CD8-positive, alpha-beta memory T cell (primary cell): ENCODE measurements at places on chromosomes 1 and 21. TPM values are rescaled to one million over a fixed set of nuclear protein-coding genes. Genes with fewer than 3 reads are reported as not detected.

The AMY2A gene
- total RNA-seq, result not detected

DNA sequence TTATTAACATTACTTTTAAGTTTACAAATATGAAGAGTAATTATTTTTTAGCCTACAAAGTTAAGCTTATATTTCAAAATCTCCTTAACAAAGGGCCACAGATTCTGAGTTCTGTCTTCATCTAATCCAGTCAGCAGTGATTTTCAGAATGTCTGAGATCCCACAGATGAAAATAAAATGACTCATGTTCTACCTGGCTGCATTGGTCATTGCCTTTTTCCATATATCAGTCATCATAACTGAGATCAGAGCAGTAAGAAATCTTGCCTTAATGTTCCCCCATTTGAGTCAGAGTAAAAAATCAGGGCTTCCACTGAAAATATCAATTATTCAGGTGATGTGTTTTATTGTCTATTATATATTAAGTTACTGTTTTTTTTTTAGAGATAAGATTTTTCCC lies 416.1 kb downstream of the MRPL39 start:
- no peak overlapping the region for H3K27ac ChIP-seq
- no peak overlapping the region for H3K4me3 ChIP-seq

DNA sequence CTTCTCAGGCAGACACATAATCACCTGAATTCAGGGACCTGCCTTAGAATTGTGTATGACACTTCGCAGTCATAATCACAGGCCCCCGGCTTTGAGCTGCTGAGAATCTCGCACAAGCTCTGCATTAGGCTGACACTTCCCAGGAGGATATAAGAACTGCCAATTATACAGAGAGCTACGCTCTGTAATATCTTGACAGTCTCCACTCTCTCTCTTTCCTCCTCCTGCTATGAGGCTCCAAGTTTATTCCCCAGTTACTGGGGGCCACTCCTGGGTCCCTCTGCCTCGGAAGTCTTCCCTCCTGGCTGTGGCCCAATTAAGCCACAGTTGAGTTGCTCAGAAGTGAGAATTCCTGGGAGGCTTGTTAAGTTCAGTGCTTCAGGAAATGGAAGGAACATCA lies 42.7 kb downstream of the EBNA1BP2 start:
- H3K4me1 ChIP-seq, result no peaks in the 10 kb centered on the region
- H3K36me3 ChIP-seq, result no peaks in the 10 kb centered on the region
- H3K27ac ChIP-seq, result no peak overlapping the region

DNA sequence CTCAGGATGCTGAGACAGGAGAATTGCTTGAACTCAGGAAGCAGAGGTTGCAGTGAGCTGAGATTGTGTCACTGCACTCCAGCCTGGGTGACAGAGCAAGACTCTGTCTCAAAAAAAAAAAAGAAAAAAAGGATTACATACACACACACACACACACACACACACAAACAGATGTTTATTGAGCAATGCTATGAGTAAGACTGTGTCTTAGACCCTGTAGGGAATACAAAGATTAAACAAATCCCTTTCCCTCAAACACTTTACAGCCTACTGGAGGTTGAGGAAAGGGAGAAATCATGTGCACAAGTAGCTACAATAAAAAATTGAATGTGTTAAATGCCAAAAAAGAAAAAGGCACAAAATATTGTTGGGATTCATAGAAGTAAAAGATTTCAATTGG lies 58.1 kb downstream of the RPAP2 start:
- H3K27ac ChIP-seq, result no peak overlapping the region
- no peaks in the 10 kb centered on the region for H3K4me1 ChIP-seq
- no peak for DNase-seq
- no peaks in the 10 kb centered on the region for H3K36me3 ChIP-seq
- no peak overlapping the region for H3K4me3 ChIP-seq
- no peaks in the 10 kb centered on the region for H3K27me3 ChIP-seq

- no peak overlapping the region for H3K27ac ChIP-seq
- H3K4me3 ChIP-seq, result no peak overlapping the region
- H3K36me3 ChIP-seq, result no peaks in the 10 kb centered on the region
- H3K4me1 ChIP-seq, result no peaks in the 10 kb centered on the region
Observed at GRCh38 chr1:179779645-179780272, 36.7 kb downstream of the FAM163A start.

- H3K4me1 ChIP-seq, result peaks cover 24% of the 10 kb centered on the region
- peaks cover 60% of the 10 kb centered on the region for H3K27me3 ChIP-seq
- no peaks in the 10 kb centered on the region for H3K36me3 ChIP-seq
- H3K27ac ChIP-seq, result peak overlapping the region; percentile 85
- no peak for DNase-seq
- H3K4me3 ChIP-seq, result peak overlapping the region; percentile 8
Observed at GRCh38 chr1:47227341-47228232, 4.4 kb downstream of the TAL1 start.

The AUNIP gene
- total RNA-seq, result 7.4 TPM

The VWA5B1 gene
- not detected for total RNA-seq

The RASAL2 gene
- 0.07 TPM for total RNA-seq

- H3K27ac ChIP-seq, result no peak overlapping the region
- no peaks in the 10 kb centered on the region for H3K4me1 ChIP-seq
- DNase-seq, result no peak
- no peak overlapping the region for H3K4me3 ChIP-seq
- no peaks in the 10 kb centered on the region for H3K27me3 ChIP-seq
Observed at GRCh38 chr1:186672596-186672995, 7.6 kb downstream of the PTGS2 start.

GRCh38 chr1:208528578-208529240 lies 284.5 kb upstream of the PLXNA2 start:
- no peaks in the 10 kb centered on the region for H3K36me3 ChIP-seq
- DNase-seq, result no peak
- no peak overlapping the region for H3K4me3 ChIP-seq
- no peaks in the 10 kb centered on the region for H3K27me3 ChIP-seq
- no peaks in the 10 kb centered on the region for H3K4me1 ChIP-seq
- no peak overlapping the region for H3K27ac ChIP-seq

- DNase-seq, result no peak
- H3K4me3 ChIP-seq, result no peak overlapping the region
- no peaks in the 10 kb centered on the region for H3K36me3 ChIP-seq
- H3K4me1 ChIP-seq, result no peaks in the 10 kb centered on the region
- no peak overlapping the region for H3K27ac ChIP-seq
- no peaks in the 10 kb centered on the region for H3K27me3 ChIP-seq
Observed at GRCh38 chr1:98733782-98734112, 72.2 kb downstream of the SNX7 start.

- no peaks in the 10 kb centered on the region for H3K4me1 ChIP-seq
- no peaks in the 10 kb centered on the region for H3K27me3 ChIP-seq
- H3K27ac ChIP-seq, result no peak overlapping the region
- no peak for DNase-seq
Observed at GRCh38 chr1:56052041-56052440, 527.3 kb downstream of the PLPP3 start.

GRCh38 chr1:60923389-60924087 lies 158.8 kb upstream of the NFIA start:
- H3K27me3 ChIP-seq, result no peaks in the 10 kb centered on the region
- no peak overlapping the region for H3K27ac ChIP-seq
- H3K36me3 ChIP-seq, result no peaks in the 10 kb centered on the region

- H3K4me1 ChIP-seq, result no peaks in the 10 kb centered on the region
- no peak overlapping the region for H3K4me3 ChIP-seq
- no peaks in the 10 kb centered on the region for H3K36me3 ChIP-seq
- H3K27ac ChIP-seq, result no peak overlapping the region
- no peaks in the 10 kb centered on the region for H3K27me3 ChIP-seq
- DNase-seq, result no peak
Observed at GRCh38 chr1:150118716-150119115, 31.0 kb upstream of the PLEKHO1 start.

DNA sequence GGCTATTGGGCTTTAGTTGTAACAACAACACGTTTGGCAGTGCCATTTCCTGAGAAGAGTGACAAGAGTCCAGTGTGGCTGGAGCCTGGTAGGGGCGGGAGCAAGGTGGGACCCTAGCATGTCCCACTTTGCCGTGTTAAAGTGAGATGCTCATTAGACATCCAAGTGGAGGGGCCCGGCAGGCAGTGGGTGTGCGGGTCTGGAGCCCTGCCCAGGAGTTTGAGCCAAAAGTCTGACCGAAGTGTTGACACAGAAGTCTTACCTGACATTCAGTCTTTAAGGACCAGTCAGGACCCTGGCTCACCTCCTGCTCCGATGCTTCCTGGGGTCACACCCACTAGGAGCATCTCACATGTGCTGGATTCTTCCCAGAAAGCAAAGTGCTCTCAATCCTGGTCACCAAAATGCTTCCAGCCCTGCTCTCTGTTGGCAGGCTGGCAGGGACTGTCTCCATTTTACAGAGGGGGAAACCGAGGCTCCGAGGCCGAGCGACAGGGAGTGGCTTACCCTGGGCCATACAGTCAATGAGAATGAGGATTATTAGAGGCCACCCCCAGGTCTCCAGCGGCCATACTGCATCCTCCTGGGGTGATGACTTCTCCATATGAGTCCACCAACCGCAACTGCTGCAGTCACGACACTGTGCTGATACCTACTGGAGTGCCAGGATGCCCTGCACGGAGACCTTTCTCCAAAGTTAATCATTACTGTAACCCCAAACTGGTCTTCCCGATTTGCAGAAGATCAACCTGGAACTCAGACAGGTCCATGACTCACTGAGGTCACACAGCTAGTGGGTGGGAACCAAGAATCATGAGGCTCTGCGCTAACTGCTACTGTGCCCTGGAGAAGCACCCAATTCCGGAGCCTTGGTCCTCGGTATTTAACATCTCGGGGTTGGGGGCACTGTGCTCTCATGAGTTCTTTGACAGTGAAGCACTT lies 112.7 kb downstream of the PRDM2 start:
- H3K4me1 ChIP-seq, result peaks cover 7% of the 10 kb centered on the region
- H3K27ac ChIP-seq, result no peak overlapping the region
- no peak for DNase-seq
- no peak overlapping the region for H3K4me3 ChIP-seq
- no peaks in the 10 kb centered on the region for H3K27me3 ChIP-seq

DNA sequence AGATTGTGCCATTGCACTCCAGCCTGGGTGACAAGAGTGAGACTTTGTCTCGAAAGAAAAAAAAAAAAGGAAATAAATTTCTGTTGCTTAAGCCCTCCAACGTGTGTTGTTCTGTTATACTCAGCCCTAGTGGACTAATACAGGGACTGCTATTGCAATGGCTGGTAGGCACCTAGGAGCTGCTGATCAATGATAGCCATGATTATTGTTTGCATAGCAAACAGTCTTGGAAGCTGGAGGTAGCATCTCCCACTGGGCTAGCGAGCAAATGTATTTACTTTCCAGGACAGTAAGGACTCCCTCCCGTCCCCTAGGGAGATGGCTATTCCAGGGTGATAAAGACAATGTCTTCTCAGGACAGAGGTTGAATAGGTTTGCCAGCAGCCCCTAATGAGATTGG lies 13.5 kb upstream of the TNFRSF8 start:
- H3K4me3 ChIP-seq, result no peak overlapping the region
- H3K4me1 ChIP-seq, result peaks cover 26% of the 10 kb centered on the region
- H3K36me3 ChIP-seq, result no peaks in the 10 kb centered on the region
- no peak for DNase-seq

The ITLN2 gene
- total RNA-seq, result not detected

The GBP4 gene
- total RNA-seq, result 24.2 TPM

- H3K4me1 ChIP-seq, result no peaks in the 10 kb centered on the region
- DNase-seq, result no peak
- no peak overlapping the region for H3K4me3 ChIP-seq
Observed at GRCh38 chr1:202124142-202124541, 1.4 kb downstream of the GPR37L1 start.

The RHD gene
- not detected for total RNA-seq

GRCh38 chr1:18922319-18922726 lies 20.0 kb upstream of the ALDH4A1 start:
- no peaks in the 10 kb centered on the region for H3K27me3 ChIP-seq
- no peak overlapping the region for H3K4me3 ChIP-seq
- H3K4me1 ChIP-seq, result peaks cover 56% of the 10 kb centered on the region
- no peak for DNase-seq
- peaks cover 15% of the 10 kb centered on the region for H3K36me3 ChIP-seq

DNA sequence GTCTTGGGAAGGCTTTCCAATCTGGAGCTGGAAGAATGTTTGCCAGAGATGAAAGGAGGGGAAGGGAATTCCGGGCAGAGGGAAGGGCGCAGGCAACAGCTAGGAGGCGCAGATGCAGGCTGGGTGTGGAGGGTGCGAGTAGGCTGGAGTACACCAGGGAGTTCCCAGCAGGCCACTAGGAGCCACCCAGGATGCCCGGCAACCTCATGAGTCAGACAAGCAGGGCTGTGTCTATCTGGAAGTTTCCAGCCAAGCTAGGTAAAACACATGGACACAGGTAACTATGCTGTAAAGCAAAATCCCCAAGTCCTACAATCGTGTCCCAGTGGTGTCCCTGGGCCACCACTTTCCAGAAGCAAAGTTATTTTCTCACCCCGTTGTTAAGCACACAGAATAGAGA lies 990 bp upstream of the NBL1 start:
- peak overlapping the region; percentile 58 for H3K4me3 ChIP-seq
- no peak for DNase-seq
- H3K36me3 ChIP-seq, result no peaks in the 10 kb centered on the region
- H3K4me1 ChIP-seq, result peaks cover 27% of the 10 kb centered on the region
- no peak overlapping the region for H3K27ac ChIP-seq

GRCh38 chr1:63915121-63915520 lies 141.3 kb downstream of the ROR1 start:
- H3K4me3 ChIP-seq, result no peak overlapping the region
- no peaks in the 10 kb centered on the region for H3K36me3 ChIP-seq
- no peaks in the 10 kb centered on the region for H3K27me3 ChIP-seq
- H3K27ac ChIP-seq, result no peak overlapping the region
- no peaks in the 10 kb centered on the region for H3K4me1 ChIP-seq

DNA sequence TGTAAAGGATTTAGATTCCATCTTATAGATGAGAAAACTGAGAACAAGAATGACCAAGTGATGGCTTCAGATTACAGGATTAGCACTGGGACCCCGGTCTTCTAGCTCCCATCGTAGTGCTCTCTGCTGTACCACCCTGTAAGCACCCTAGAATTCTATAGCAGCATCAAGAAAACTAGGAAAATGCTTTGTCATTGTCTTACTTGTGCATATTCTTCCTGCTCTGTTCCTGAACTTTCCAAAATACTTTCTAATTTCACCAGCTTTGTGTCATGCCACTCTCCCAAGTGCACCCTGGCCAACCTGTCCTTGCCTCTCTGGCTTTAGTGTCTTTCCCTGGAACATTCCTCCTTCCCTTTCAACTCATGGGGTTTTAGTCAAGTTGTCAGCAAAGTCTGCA lies 6.0 kb upstream of the KLHL20 start:
- no peak overlapping the region for H3K4me3 ChIP-seq
- no peaks in the 10 kb centered on the region for H3K36me3 ChIP-seq
- no peak overlapping the region for H3K27ac ChIP-seq
- peaks cover 6% of the 10 kb centered on the region for H3K27me3 ChIP-seq
- DNase-seq, result no peak
- H3K4me1 ChIP-seq, result no peaks in the 10 kb centered on the region

DNA sequence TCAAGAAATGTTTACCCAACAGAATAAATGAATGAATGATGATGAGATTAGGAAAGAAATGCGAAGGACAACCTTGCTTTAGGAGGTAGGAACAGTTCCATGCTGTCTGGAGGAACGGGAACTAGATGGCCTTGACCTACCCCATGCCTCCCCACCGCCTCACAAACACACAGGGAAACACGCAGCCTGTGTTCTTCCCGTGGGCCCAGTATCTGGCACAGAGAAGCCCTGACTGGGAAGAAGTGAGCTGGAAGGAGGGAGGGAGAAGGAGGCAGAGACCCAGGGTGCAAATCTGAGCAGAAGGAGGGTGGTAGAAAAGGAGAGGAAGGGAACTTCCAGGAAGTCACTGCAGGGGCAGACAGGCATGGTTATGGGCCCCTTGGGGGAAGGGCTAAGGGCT lies 3.5 kb upstream of the ADORA1 start:
- DNase-seq, result no peak
- H3K27me3 ChIP-seq, result peaks cover 16% of the 10 kb centered on the region
- H3K4me3 ChIP-seq, result no peak overlapping the region
- no peaks in the 10 kb centered on the region for H3K4me1 ChIP-seq
- H3K27ac ChIP-seq, result no peak overlapping the region
- no peaks in the 10 kb centered on the region for H3K36me3 ChIP-seq
